Body of pancreas (tissue), 4 donors: ENCODE measurements at places on chromosomes 2 and 18. TPM values are rescaled to one million over a fixed set of nuclear protein-coding genes. Genes with fewer than 3 reads are reported as not detected.

MARCO gene
- total RNA-seq = 1.0 TPM

- no peak overlapping the region for H3K4me3 ChIP-seq
- no peaks in the 10 kb centered on the region for H3K36me3 ChIP-seq
- DNase-seq = peak; percentile 67
- peaks cover 12% of the 10 kb centered on the region for H3K4me1 ChIP-seq
Measured at GRCh38 chr2:104545055-104545454, 308.9 kb upstream of the POU3F3 start.

CSRNP3 gene
- total RNA-seq = 2.3 TPM

DNA sequence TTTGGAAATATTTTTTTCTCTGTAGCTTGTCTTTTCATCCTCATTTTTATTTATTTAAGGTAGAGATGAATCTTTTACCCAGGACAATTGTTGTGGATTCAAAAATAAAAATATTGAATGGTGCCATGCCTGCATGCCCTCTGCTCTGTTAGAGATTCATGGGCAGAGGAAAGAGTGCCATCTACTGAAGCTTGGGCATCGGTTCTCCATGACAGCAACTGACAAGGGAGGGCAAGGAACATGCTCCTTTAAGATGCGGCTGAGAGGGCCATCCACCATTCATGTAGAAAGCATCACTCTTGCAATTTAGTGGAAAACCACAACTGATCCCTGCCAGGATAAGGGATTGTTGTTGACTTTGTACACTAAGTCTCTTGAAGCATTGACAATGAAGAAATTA lies 79.9 kb downstream of the PARD3B start:
- H3K27ac ChIP-seq = no peak overlapping the region
- no peaks in the 10 kb centered on the region for H3K4me1 ChIP-seq
- DNase-seq = no peak

DNA sequence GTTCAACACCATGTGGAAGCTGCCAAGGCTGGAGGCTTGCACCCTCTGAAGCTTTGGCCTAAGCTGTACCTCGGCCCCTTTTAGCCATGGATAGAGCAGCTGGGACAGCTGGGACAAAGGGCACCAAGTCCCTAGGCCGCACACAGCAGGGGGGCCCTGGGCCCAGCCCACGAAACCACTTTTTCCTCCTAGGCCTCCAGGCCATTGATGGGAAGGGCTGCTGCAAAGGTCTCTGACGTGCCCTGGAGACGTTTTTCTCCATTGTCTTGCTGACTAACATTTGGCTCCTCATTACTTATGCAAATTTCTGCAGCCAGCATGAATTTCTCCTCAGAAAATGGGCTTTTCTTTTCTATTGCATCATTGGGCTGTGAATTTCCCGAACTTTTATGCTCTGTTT lies 13.7 kb downstream of the RAPGEF4 start:
- no peak for DNase-seq
- H3K27me3 ChIP-seq = no peaks in the 10 kb centered on the region
- H3K4me3 ChIP-seq = no peak overlapping the region
- H3K27ac ChIP-seq = no peak overlapping the region
- H3K4me1 ChIP-seq = no peaks in the 10 kb centered on the region

GRCh38 chr2:71679491-71679890 lies 226.1 kb downstream of the DYSF start:
- peaks cover 3% of the 10 kb centered on the region for H3K4me1 ChIP-seq
- no peaks in the 10 kb centered on the region for H3K36me3 ChIP-seq
- no peak overlapping the region for H3K4me3 ChIP-seq

DNA sequence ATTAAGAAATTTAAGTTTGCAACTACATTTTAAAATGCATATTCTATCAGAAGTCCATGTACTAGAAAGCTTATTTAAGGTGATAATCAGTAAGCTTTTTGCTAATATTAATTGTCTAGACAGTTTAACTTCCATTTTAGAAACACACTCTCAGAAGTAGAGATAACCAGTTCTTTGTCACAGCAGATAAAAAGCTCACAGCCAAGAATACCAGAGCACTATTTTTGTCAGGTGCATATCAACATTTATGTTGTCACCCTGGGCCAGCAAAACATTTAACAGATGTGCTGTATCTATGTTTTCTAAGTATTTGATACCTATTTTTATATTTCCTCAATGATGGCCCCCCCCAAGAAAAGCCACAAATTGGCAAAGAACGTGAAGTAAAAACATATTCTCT lies 192.6 kb downstream of the ERBB4 start:
- no peak overlapping the region for H3K4me3 ChIP-seq
- H3K27me3 ChIP-seq = no peaks in the 10 kb centered on the region
- no peak overlapping the region for H3K27ac ChIP-seq
- H3K36me3 ChIP-seq = no peaks in the 10 kb centered on the region
- no peak for DNase-seq

CCDC150 gene
- total RNA-seq = 2.6 TPM

GRCh38 chr18:46343931-46344372 lies 239.8 kb downstream of the HAUS1 start:
- H3K27me3 ChIP-seq = no peaks in the 10 kb centered on the region
- H3K27ac ChIP-seq = no peak overlapping the region
- no peak overlapping the region for H3K4me3 ChIP-seq
- H3K36me3 ChIP-seq = no peaks in the 10 kb centered on the region
- no peaks in the 10 kb centered on the region for H3K4me1 ChIP-seq
- no peak for DNase-seq

- H3K36me3 ChIP-seq = no peaks in the 10 kb centered on the region
- no peak for DNase-seq
- H3K27ac ChIP-seq = no peak overlapping the region
Measured at GRCh38 chr2:941871-942270, 8.8 kb upstream of the SNTG2 start.

- no peak for DNase-seq
- no peaks in the 10 kb centered on the region for H3K36me3 ChIP-seq
- H3K4me1 ChIP-seq = no peaks in the 10 kb centered on the region
- no peak overlapping the region for H3K4me3 ChIP-seq
Measured at GRCh38 chr18:59565957-59566356, 131.3 kb downstream of the CCBE1 start.

DNA sequence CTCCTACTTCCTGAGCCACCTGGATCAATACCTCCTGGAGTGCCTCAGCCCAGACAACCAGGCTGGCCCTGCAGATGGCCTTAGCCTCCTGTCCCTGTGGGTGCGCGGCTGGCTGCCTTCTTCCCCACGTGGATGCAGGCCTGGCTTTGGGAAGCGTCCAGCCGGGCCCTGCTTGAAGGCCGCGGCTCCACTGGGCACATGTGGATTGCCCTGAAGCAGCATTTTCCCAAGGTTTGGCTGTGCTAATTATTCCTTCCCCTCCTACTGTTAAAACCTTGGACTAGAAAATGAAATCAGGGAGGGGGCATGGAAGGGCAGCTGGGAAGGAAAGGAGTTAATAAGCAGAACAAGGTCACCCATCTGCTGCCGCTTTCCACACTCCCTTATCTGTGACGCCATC lies 143.0 kb upstream of the GATA6 start:
- H3K4me3 ChIP-seq = no peak overlapping the region
- peak; percentile 78 for DNase-seq
- H3K36me3 ChIP-seq = no peaks in the 10 kb centered on the region
- peaks cover 46% of the 10 kb centered on the region for H3K4me1 ChIP-seq

RUFY4 gene
- not detected for total RNA-seq

DNA sequence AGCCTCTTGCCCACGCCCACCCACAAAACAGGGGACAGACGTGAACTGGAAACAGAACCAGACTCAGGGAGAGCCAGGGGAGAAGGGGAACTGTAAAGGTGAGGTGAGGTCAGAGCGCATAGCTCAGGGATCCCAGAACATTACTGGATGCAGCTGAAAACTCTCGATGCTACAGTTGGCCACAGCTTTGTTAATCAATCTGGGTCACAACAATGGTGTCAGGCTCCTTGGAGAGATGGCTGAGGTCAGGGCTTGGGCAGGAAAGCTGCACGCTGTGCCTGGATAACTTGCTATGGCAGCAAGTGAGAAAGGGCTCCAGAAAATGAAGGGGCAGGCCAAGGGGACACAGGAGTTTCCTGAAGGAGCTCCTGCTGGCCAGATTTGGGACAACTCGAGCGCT lies 263.3 kb downstream of the TFCP2L1 start:
- H3K4me3 ChIP-seq = no peak overlapping the region
- H3K4me1 ChIP-seq = no peaks in the 10 kb centered on the region
- H3K27ac ChIP-seq = no peak overlapping the region
- DNase-seq = no peak
- H3K36me3 ChIP-seq = no peaks in the 10 kb centered on the region
- H3K27me3 ChIP-seq = no peaks in the 10 kb centered on the region

DNA sequence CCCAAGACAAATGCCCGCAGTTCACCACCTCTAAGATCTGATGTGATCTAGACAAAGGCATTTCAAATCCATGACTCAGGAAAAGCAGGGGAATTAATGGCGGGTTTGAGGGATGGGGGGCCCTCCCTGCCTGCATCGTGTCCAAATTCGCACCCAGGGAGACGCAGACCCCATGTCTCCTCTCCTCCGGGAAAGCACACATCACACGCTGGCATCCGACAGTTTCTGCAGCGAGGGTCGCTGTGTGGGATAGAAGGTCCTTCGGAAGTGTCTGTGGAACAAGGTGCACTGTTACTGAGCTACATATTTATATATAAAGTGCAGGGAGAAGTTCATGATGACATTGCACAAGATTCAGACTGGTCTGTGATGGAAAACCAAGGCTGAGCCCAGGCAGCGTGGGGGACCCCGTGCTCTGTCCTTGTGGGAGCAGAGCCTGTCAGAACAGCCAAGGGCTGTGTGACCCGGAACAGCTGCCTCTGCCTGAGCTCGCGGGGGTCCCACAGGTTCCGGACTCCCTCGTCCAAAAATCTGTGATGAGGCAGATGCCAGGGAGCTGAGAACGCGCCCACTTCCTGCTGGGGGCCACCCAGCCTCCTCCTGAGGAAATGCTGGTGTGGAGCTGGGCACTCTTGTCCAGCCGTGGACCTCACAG lies 82.3 kb upstream of the CTDP1 start:
- no peak overlapping the region for H3K27ac ChIP-seq
- H3K27me3 ChIP-seq = peaks cover 6% of the 10 kb centered on the region
- H3K36me3 ChIP-seq = no peaks in the 10 kb centered on the region
- no peaks in the 10 kb centered on the region for H3K4me1 ChIP-seq
- DNase-seq = no peak

GRCh38 chr2:144459937-144460336 lies 60.0 kb downstream of the ZEB2 start:
- H3K27ac ChIP-seq = no peak overlapping the region
- H3K27me3 ChIP-seq = no peaks in the 10 kb centered on the region
- no peaks in the 10 kb centered on the region for H3K4me1 ChIP-seq

C2orf81 gene
- total RNA-seq = 0.33 TPM

DNA sequence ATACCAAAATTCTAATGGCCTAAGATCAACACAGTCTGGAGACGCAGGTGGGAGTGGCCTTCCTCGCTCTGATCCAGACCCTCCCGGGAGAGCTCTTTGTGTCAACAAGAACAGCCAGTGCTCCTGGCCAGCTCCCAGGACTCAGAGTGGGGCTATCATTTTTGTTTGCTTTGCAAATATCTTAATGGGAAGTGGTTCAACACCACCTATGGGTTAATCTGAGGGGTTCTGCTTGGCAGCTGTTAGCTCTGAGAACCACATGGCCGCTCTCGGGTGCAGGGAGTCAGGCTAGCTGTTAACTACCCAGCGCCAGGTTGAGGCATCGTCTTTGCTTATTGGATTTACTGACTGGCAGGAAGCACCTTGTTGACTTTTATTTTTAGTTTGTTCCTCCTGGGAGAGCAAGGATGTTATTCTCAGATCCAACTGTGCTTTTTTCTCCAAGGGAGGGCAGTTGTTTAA lies 184.8 kb upstream of the SP5 start:
- H3K4me1 ChIP-seq = peaks cover 16% of the 10 kb centered on the region
- peak overlapping the region; percentile 53 for H3K27ac ChIP-seq
- no peaks in the 10 kb centered on the region for H3K36me3 ChIP-seq
- no peak overlapping the region for H3K4me3 ChIP-seq
- DNase-seq = peak; percentile 81
- H3K27me3 ChIP-seq = no peaks in the 10 kb centered on the region

DNA sequence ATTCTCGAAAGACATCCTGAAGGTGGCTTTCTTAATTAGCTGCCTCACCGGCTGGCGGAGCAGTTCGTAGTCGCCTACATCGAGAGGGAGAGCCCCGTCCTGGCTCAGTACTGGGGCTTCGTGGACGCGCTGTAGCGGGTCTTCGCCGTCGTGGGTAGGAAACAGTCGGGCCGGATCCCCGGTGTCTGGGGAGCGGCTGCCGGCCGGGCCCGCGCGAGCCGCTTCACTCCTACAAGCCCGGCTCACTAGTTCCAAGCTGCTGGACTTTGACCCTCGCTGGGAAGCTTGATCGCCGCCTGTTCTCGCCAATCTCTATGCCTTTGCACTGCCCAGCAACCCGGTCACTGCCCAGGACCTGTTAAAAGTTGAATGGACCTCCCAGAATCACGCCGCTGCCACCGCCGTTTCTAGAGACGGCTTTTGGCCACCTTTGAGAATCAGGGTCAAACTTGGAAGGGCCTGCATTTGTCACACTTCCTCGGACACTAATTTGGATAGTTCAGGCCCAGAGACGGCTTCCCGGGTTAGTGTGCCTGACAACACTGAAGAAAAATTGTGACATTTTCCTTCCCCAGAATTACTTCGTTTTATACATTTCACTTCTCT lies 41.4 kb upstream of the AKAIN1 start:
- H3K27me3 ChIP-seq = no peaks in the 10 kb centered on the region
- H3K36me3 ChIP-seq = peaks cover 3% of the 10 kb centered on the region
- peak overlapping the region; percentile 41 for H3K4me3 ChIP-seq
- H3K27ac ChIP-seq = peak overlapping the region; percentile 98

GRCh38 chr18:57581301-57581934 lies 5.1 kb downstream of the FECH start:
- peaks cover 6% of the 10 kb centered on the region for H3K36me3 ChIP-seq
- H3K4me1 ChIP-seq = peaks cover 14% of the 10 kb centered on the region
- H3K27me3 ChIP-seq = no peaks in the 10 kb centered on the region
- no peak overlapping the region for H3K27ac ChIP-seq
- DNase-seq = no peak

- peak overlapping the region; percentile 18 for H3K27ac ChIP-seq
- H3K4me3 ChIP-seq = no peak overlapping the region
- H3K27me3 ChIP-seq = no peaks in the 10 kb centered on the region
- H3K36me3 ChIP-seq = no peaks in the 10 kb centered on the region
- no peak for DNase-seq
- peaks cover 34% of the 10 kb centered on the region for H3K4me1 ChIP-seq
Measured at GRCh38 chr2:191321861-191322662, 76.9 kb downstream of the MYO1B start.

DNA sequence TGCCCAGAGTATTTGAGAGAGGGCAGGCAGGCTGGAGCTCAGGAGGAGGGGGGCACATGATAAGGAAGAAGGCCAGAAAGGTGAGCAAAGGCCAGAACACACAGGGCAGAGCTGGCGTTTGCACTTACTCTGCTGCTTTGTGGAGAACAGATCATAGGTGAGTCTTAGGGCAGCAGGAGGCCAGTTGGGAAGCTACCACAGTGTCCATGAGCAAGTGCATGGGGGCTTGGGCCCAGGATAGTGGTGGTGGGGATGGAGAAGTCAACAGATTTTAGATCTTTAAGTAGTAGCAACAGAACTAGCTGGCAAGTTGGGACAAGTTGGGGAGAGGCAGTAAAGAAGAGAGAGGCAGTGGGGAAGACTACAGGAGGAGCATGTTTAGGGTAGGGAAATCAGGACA lies 168.0 kb downstream of the ANTXR1 start:
- no peak overlapping the region for H3K27ac ChIP-seq
- H3K27me3 ChIP-seq = no peaks in the 10 kb centered on the region

DSG1 gene
- total RNA-seq = not detected

GRCh38 chr2:73946666-73947065 lies 20.0 kb downstream of the DGUOK start:
- H3K27ac ChIP-seq = no peak overlapping the region
- no peaks in the 10 kb centered on the region for H3K27me3 ChIP-seq
- no peaks in the 10 kb centered on the region for H3K4me1 ChIP-seq
